ENCODE measurements at places on chromosomes 13 and 19.
A peak's percentile ranks its signal among the peaks of the same experiment; 100 is the strongest.

DNA sequence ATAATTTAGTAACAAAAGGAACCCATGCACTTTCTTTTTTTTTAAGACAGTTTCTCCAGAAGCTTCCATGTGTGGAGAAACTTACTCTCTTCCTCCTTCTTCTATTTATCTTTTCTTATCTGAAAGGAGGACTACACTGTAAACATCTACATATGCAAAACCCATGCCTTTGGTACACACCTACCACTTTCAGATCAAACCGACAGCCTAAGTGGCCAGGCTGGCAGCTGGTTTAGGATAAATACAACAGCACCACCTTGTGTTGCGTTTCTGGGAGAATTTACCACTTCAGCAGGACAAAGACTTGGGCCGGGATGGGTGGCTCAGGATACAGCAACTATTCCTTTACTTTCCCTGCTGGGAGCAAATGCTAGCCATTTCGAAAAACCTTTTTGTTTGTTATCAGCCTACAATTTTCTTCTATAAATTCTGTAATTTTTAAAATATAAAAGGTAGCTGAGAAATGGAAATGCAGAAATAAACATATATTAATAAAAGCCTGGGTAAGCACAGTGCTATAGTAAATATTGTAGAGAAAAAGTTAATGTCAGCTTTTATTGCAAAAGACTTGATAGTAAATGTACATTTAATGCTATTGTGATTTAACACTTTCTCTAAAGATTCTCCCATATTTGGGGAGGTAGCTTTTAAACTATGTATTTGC is 94.0 kb upstream of the RFC3 start:
- peak; percentile 65 for DNase-seq

- no peak for DNase-seq
These were observed 91.4 kb upstream of the SLC10A2 start for GRCh38 chr13:103157434-103158145.

DNA sequence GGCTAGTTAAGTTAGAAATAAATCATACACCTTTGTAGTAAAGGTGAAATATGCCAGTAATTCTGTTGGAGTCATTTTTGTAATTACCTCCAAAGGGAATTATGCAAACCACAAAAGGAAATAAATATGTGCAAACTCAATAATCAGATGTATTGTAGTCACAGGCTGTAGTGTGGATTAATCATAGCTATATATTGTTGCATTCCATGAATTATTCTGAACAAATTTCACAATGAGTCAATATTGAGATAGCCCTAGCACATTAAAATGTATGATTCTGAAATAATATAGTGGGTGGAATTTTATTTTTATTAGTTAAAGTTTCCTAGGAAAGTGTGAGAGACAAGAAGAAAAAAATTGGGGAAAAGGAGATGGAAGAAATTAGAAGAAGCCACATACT is 790.5 kb upstream of the PCDH20 start:
- DNase-seq: no peak

- DNase-seq: no peak
These were observed 6.4 kb upstream of the TPM4 start for GRCh38 chr19:16069813-16070365.

GRCh38 chr19:934865-935479 is 9.1 kb downstream of the ARID3A start:
- no peak for DNase-seq

DNA sequence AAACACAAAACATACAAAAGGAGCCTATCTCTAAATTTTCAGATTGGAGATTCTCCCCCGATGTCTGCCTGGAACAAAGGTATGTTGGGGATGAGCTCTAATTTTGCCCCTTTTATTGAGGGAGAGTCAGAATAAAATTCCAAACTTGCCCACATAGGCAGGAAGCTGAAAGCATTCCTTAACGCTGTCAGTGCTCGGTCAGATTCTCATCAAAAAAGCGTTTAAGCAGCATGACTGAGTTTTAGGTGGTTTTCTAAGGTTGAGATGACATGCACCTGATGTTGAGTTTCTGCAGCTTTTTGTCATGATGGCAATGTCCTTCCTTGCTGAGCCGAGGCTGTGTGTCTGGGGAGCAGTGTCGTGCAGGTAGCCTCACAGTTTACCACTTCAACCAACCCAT is 48.4 kb upstream of the MEDAG start:
- DNase-seq: no peak

DNA sequence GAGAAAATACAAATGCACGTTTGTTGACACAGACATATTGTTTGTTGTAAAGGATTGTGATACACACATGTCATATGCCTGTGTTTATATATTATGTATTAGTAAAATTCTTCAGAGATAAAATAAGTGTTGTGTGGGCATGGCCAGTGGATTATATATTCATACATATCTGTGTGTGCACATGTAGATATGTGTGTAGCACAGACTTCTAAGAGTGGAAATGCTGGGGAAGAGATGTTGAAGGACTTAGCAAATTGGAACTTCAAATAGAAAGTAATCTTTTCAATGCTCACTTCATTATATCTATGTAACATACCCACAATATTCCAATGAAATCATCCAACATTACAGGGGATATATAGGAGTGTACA is 413.2 kb downstream of the LMO7 start:
- no peak for DNase-seq

- no peak for DNase-seq
These were observed 420.5 kb upstream of the HTR2A start for GRCh38 chr13:47317356-47317755.

- no peak for DNase-seq
These were observed 61.8 kb downstream of the AKAP11 start for GRCh38 chr13:42333613-42334328.

DNA sequence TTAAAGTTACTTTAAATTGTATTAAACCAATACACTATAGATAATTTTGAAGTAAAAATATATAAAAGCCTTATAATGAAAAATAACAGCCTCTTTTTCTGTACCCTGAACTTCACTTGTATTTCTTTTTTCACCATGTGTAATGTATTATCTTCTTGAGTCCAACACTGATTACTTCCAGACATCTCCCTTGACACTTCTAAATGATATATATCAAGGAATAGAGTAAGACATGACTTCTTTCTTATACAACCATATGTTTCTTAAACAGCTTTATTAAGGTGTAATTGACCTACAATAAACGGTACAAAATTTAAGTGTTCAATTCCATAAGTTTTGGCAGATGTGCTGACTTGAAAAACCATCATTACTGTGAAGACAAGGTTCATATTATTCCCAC is 531.9 kb downstream of the OLFM4 start:
- DNase-seq: no peak

DNA sequence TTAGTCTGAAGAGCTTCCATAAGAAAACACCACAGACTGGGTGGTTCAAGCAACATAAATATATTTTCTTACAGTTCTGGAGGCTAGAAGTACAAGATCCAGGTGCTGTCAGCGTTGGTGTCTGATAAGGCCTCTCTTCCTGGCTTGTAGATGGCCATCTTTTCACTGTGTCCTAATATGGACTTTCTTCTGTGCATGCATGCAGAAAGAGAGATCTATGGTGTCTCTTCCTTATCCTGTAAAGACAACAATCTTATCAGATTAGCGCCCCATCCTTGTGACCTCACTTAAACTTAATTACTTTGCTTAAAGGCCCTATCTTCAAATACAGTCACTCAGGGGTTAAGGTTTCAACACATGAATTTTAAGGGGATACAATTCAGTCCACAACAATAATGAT is 14.1 kb upstream of the NDFIP2 start:
- DNase-seq: no peak

- DNase-seq: no peak
These were observed 42.5 kb downstream of the SPRYD7 start for GRCh38 chr13:49893591-49893990.

DNA sequence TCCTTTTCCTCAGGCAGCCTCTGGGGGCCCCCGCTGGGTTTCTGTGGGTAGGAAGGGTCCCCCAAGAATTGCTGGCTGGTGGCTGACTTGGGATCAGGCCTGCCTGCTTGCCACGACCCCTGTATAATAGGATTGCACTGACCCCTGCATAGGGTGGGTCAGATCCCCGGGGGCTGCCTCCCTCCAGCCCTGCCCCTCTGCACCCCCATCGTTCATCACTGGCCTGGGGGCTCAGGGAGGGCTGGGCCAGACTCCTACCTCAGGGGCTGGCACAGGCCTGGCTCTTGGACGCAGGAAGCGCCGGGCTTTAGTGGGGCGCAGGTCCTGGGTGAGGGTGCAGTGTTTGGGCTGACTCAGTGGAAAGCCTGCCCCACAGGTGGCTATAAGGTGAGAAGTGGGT is 10.6 kb downstream of the NDUFB7 start:
- no peak for DNase-seq

- DNase-seq: no peak
These were observed 53.9 kb downstream of the CHST8 start for GRCh38 chr19:33675501-33676124.

DNA sequence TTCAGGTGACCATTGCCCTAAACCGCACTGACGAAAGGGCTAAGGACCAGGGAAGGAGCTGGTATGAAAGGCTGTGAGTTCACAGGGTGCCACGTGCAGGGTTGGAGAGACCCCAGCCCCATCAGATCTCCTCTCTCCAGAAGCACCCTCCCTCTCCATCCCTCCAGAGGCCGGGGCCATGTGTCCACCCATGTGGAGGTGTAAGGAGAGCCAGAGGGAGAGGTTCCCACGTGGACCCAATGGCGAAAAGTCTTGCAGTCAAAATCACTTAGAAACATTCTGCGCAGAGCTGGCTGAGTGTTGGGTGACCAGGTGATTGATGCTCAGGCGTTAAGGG is 168.3 kb downstream of the COL4A1 start:
- no peak for DNase-seq

DNA sequence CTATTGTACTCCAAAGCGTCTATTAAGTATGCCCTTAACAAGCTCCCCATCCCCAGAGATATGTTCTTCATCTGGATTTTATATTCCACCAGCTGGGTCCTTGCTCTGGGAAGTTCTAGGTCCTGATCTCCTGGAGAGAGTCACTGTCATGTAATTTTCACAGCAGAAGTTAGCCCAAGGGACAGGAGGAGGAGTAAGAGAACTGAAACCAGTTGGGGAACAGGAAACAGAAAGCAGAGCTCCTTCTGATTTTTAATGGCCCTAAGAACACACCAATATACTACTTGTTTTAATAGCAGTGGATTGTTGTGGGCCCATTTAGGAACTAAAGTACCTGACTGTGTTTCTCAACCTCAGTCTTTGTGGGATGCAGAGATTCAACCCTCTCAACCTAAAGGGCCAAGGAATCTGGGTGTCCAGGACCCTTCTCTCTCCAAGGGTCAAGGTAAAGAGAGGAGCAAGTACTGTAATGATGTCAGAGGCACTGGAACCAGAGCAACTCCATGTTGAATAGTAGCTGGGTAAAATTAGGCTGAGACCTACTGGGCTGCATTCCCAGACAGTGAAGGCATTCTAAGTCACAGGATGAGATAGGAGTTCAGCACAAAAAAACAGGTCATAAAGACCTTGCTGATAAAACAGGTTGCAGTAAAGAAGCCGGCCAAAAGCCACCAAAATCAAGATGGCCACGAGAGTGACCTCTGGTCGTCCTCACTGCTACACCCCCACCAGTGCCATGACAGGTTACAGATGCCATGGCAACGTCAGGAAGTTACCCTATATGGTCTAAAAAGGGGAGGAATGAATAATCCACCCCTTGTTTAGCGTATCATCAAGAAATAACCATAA is 8.1 kb upstream of the FPR3 start:
- no peak for DNase-seq

DNA sequence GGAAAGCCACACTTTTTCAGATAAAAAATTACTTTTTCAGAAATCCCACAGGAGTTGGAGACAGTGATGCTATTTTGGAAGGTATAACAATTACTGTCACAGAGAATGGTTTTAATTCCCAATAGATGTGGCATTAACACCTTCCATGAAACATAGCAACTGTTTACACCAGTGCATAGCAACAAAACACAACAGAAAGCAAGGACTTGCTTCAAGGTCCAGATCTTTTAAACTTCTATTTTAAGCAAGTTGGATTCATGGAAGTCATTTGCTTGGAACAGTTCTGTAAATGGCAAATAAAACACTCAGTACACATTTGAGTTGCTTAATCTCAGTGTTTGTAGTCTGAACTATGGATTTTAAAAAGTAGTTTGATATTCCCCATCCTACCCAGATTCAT is 385.9 kb upstream of the SPRY2 start:
- DNase-seq: no peak

DNA sequence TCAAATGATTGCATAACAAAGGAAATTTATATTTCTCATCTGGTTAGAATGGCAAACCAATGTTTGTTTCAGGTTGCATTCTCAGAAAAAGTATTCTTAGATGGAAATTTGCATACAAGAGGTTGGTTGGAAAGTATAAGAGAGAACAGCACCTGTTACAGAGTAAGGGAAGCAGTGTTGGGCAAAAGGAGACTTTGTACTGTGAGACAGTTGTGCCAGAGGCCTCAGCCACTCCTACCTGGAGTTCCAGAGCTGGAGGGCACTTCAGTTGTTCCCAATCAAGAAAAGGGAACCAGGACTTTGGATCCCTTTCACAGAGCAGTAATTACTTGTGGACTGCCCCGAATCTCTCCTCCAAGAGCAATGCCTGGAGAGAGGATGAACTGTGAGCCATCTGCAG is 81.8 kb downstream of the SPRY2 start:
- DNase-seq: no peak

- DNase-seq: no peak
These were observed 213.4 kb downstream of the ENOX1 start for GRCh38 chr13:43573361-43573740.

GRCh38 chr13:98525456-98526181 is 51.3 kb downstream of the STK24 start:
- no peak for DNase-seq

DNA sequence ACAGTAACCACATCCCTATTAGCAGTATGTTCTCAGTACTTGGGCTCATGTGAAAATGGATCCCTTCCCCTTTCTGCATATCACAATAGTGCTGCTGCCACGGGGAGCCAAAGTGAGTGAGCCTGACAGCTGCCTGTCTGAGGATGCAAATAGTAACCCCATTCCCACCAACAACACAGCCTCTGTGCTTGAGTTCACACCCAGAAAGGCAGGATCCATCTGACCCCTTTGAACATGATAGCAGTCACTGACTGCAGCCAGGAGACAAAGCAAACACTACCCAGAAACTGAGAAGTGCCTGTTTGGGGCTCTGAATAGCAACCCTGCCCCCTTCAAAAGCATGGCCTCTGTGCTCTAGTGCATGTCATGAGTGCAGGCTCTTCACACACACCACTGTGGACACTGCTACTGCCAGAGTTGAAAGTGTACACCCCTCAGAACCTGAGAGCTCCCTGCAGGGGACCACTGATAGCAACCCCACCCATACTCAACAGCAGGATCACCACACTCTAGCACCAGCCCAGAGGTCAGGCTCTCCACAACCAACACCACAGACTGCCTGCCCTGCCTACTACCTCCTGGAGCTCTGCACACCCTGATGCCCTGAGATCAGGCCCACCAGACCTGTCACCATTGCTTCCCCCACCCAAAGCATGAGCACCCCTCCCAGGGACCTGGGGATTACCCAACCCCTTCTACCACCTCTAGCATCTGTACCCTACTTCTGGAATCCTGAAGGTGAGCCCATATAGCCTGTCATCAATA is 1563.5 kb upstream of the PRR20A start:
- DNase-seq: no peak

DNA sequence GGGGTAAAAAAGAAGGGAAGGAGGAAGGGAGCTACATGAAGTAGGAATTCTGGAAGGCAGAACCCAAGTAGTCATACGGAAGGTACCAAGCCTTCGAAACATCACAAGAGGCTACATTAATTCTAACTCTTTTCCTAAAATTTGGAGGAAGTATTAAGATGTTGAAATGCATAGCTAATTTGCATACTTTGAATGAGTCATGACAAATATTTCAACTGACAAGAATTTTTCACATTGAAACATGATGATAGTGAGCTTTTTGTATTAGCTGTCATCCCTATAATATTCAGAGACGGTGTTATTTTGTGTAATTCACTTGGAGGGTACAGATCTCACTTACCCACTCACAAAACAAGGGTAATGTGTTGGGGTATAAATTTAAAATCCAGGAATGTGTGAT is 9.1 kb upstream of the ACOD1 start:
- no peak for DNase-seq
